Bladder microvascular endothelial cell (primary cell): ENCODE measurements at places on chromosomes 7 and 10. TPM values are rescaled to one million over a fixed set of nuclear protein-coding genes. Genes with fewer than 3 reads are reported as not detected.

Gene GJD4
- total RNA-seq = not detected in 2 replicates

Gene GAD2
- not detected in 2 replicates for total RNA-seq

Gene AGAP6
- total RNA-seq = 1.1 and 4.0 TPM in 2 replicates

Gene CC2D2B
- 0.16 TPM in 1 of 2 replicates, not detected in the other for total RNA-seq

Gene PARD3
- total RNA-seq = 8.7 and 45.8 TPM in 2 replicates

Gene TBXAS1
- 0.19 and 0.81 TPM in 2 replicates for total RNA-seq

Gene TDRD1
- not detected in 2 replicates for total RNA-seq

Gene PRRT4
- not detected in 2 replicates for total RNA-seq

Gene DNAJB6
- 95.7 and 150 TPM in 2 replicates for total RNA-seq

Gene OGDHL
- total RNA-seq = 0.16 and 0.25 TPM in 2 replicates

Gene ADCY1
- total RNA-seq = under 0.01 and 0.13 TPM in 2 replicates

Gene CFTR
- not detected in 2 replicates for total RNA-seq

Gene TAS2R4
- total RNA-seq = 0.32 and 2.1 TPM in 2 replicates

Gene ZNF503
- total RNA-seq = 0.32 and 0.57 TPM in 2 replicates

Gene FOXI2
- total RNA-seq = not detected in 2 replicates

Gene CTNNA3
- total RNA-seq = 0.16 TPM in 1 of 2 replicates, not detected in the other

Gene MAGI2
- total RNA-seq = 0.81 and 3.0 TPM in 2 replicates

Gene PON1
- under 0.01 TPM in 1 of 2 replicates, not detected in the other for total RNA-seq

Gene KLLN
- total RNA-seq = 0.16 and 0.25 TPM in 2 replicates

Gene SORCS1
- not detected in 2 replicates for total RNA-seq
